Renal cortical epithelial cell (primary cell): ENCODE measurements at places on chromosomes 4 and X.

- no peak for DNase-seq
Observed at GRCh38 chrX:129690435-129690834, 35.7 kb upstream of the APLN start.

DNA sequence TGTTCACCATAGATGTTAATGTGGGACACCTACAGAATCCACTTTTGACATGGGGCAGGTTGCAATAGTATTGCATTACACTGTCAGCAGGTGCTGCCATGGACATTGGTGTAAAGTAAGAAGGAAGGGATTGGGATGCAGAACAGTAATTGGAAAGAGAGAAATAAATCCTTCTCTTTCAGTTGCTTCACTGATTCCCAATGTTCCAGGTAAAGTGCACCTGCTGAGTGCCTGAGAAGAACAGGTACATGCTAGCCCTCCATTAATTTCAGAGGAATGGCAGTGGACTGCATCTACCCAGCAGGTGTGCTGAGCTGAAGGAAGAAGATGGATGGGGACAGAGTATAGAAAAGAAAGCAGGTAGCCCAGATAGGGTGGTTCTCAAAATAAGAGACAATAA lies 248.5 kb downstream of the TENM3 start:
- no peak for DNase-seq

DNA sequence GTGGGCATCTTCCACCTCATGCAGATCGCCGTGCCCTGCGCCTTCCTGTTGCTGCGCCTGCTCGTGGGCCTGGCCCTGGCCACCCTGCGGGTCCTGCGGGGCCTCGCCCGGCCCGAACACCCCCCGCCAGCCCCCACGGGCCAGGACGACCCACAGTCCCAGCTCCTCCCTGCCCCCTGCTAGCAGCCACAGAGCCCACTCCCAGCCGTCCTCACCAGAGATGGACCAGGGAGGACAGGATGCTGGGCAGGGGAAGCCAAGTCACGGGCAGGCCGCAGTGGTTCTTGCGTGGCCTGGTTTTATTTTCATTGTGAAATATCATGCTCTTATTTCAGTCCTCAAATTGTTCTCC lies 15.1 kb downstream of the DGKQ start:
- no peak for DNase-seq

DNA sequence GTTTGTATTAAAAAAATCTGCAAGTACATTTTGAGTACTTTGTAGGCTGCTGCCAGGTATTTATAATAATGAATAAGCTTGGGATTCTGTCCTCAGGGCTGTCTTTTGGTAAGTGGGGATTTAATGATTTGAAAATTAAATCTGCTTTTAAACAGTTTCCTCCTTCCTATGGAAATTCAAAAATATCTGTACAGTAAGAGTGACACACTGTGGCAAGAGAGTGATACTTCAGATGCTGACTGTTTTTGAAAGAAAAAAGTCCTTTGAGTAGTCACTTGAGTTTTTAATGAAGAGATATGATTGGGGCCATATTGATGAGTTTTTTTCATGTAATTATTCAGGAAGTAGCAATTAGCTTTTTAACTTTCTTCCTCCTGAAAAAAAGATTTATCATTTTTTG lies 49.2 kb downstream of the SMARCAD1 start:
- no peak for DNase-seq

DNA sequence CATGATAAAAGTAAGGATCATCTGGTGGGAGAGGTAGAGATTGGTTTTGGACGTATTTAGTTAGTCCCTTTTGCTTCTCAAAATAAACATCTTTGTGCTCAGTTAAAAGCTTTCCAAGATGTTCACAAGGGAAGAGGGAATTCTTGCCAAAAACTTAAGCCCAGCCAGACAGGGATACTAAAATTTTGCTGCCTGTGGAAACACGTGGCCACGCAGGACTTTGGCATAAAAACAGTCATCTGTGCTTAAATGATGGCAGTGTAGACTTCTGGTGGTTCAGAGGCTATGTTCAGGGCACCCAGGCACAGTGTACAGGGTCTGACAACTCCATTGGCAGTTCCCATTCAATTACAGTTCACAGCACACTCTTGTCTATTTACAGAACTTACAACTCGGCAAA lies 93.2 kb upstream of the JADE1 start:
- no peak for DNase-seq

GRCh38 chr4:169859366-169860216 lies 101.8 kb upstream of the HPF1 start:
- DNase-seq, result peak; percentile 8
